AG10803 (cell line): ENCODE measurements at places on chromosomes 2 and 18.

- no peak for DNase-seq
Observed at GRCh38 chr18:26863122-26863879, 2.2 kb downstream of the AQP4 start.

GRCh38 chr18:48462510-48462909, 53.3 kb upstream of the ZBTB7C start:
- no peak for DNase-seq

DNA sequence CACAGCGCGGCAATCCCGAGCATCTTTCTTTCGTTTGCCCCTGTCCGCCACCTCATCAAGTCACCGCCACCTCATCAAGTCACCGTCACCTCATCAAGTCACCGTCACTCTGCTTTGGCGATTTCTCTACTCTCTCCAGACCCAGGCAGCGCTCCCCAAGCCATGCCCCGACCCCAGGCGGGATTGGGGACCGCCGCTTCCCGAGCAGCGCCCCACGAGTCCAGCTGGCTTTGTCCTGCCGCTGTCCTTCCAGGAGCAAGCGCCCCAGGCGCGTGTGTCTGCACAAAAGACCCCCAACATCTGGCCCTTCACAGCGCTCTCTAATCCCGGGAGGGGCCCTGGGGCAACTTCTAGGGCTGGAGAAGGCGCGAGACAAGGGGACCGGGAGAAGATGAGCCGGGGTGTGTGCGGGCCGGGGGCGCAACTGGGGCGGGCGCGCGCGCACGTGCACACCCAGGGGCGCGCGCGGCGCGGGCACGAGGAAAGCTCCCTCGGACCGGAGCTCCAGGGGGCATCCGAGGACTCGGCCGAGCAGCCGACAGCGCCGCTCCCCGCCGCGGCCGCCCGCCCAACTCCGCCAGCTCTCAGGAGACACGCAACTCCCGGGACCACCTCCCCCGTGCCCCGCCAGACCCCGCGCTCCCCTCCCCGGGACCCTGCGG, 633 bp upstream of the RNF152 start:
- peak; percentile 42 for DNase-seq

GRCh38 chr2:156476850-156477206, 40.6 kb downstream of the GPD2 start:
- peak; percentile 82 for DNase-seq

GRCh38 chr2:165837122-165837521, 43.1 kb upstream of the GALNT3 start:
- peak; percentile 26 for DNase-seq

GRCh38 chr2:227653419-227653818, 13.2 kb upstream of the SCYGR5 start:
- DNase-seq = peak; percentile 38

GRCh38 chr2:195535911-195536522, 121.0 kb upstream of the SLC39A10 start:
- DNase-seq = no peak

GRCh38 chr2:43556256-43556655, 39.6 kb downstream of the THADA start:
- DNase-seq = no peak

- no peak for DNase-seq
Observed at GRCh38 chr2:58732999-58733398, 491.9 kb upstream of the FANCL start.

- peak; percentile 44 for DNase-seq
Observed at GRCh38 chr2:40279001-40279400, 172.9 kb downstream of the SLC8A1 start.

GRCh38 chr2:27231921-27232320, 14.8 kb downstream of the CAD start:
- DNase-seq = no peak

- DNase-seq = no peak
Observed at GRCh38 chr2:231490801-231491200, 26.5 kb upstream of the NCL start.

- no peak for DNase-seq
Observed at GRCh38 chr2:7467782-7468447, 550.7 kb downstream of the RNF144A start.

DNA sequence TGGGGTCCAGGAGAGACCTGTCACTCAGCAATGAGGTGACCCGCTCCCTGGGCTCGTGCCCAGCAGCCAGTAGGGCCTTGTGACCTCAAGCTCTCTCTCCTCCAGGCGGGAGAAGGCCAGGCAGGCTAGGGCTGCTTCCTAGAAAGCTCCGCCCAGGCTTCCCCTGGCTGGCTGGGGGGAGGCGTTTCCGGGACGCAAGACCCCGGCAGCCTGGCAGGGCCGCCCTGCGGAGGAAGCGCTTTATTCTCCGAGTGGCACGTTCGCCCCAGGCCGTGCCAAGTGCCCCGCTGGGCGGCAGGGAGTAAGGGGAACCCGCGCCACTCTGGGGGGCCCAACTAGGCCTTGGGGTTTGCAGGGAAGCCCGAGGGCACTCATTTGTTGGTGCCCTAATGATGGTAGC, 21.2 kb upstream of the EPAS1 start:
- DNase-seq = no peak

- no peak for DNase-seq
Observed at GRCh38 chr18:23682472-23682871, 6.8 kb upstream of the LAMA3 start.

- DNase-seq = no peak
Observed at GRCh38 chr2:72554381-72554780, 271.5 kb downstream of the EXOC6B start.

DNA sequence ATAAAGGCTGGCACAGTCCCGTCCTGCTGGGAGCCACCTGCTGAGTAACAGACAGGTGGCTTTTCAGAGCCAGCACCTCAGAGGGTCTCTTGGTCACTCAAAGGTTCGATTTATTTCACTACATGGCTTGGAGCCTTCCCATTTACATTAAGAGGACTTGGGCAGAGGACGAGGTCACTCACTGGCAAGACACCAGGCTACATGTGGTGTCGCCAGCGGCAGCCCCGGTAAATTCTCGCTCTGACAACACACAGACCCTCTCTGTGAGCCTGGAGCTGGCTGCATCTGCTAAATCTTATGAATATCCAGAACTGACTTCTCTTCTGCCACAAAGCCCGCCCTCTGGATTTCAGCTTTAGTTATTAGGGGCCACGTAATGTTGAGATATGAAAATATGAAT, 254.7 kb downstream of the VAPA start:
- no peak for DNase-seq

- DNase-seq = no peak
Observed at GRCh38 chr18:37253394-37254235, 312.0 kb downstream of the CELF4 start.

DNA sequence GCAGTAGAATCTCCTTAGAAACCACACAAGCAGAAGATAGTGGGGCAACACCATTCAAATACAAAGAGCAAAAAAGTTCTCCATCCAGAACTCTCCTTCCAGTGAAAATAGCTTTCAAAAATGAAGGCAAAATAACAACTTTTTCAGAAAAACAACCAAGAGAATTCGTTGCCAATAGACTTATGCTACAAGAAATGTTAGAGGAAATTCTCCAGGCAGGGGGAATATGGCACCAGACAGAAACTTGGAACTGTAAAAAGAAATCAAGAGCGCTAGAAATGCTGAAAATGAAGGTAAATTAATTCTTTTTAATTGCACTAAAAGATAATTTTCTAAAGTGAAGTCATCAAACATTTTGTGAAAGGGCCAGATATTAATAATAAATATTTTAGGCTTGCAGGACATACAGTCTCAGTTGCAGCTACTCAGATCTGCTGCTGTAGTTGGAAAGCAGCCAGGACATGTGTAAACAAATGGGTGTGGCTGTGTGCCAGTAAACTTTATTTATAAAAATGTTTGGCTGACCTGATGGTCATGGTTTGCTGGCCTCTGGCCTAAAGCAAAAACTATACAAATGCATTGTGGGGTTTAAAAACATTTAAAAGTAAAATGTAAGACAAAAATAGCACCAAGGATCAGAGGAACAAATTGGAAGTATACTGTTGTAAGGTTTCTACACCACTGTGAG, 73.7 kb upstream of the TGFA start:
- DNase-seq = no peak

DNA sequence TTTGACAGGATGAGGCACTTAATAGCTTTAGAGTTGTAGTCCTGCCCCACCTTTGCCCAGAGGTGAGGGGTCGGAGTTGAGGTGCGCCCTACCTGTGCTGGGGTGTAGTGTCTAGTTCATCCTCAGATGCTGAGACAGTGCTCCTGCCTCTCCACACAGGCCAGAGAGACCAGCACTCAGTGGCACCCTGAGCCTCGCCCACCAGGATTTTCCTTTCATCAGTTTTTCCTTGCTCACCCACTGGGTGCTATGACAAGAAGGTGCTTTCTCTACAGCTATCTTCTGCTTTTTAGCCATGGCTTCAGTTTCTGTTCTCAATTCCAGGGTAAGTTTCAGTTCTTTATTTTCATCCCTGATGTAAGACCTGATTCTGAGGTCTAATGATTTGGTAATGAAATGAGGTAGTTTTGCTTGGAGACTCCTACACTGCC, 16.8 kb upstream of the TMEM131 start:
- no peak for DNase-seq

- DNase-seq = no peak
Observed at GRCh38 chr2:8059255-8059654, 622.6 kb upstream of the ID2 start.

DNA sequence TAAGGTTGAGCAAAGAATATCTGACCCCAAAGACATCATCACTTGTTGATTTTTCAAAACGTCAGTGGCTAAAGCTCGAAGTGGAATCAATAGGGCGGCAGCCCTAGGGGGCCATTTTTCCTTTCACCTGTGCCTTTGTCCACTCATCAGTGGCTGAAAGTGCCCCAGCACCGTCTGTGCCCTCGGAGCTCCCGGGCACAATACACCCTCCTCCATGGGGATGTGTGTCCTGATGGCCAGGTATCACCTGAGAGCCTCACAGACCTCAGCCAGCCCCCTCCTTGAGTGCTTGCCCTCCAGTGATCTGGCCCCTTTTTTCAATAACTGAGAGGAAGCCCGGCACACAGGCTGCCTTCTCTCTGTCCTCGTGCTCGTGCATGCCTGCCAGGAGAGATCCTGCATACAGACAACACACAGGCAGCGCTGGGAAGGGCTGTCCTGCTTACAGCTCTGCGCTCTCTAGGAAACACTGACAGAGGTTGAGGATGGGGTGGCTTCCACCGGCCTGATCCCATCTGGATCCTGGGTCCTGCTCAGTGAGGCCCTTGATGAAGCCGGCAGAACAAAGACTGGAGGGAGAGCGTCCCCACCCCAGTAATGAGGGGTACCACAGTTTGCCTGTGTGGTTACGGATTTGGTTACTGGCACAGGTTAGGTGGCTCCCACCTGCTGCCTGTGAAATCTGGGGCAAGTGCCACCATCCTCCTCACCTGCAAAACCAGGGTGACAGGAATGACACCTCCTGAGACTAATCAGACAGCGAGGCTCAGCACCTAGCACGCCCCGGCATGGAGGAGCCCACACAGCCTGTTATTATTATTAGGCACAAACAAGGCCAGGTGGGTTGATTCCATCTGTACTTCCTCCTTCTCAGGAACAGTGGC, 197.5 kb upstream of the RAB6C start:
- DNase-seq = no peak

DNA sequence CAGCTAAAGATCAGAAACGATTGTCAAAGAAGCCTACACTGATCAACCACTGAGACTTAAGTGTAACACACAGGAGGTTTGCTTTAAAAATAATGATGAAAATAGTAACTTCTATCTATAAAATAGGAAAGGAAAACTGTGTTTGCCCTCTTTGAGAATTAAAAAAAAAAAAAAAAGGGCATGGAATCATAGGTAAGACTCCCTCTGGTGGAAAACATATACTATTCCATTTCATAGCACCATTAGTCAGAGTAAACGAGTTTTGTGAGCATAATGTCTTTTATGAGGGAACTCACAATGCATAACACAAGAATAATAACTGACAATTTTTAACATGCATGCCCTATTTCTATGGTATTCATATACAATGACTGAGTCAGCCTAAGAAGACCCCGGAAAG, 36.3 kb downstream of the SLC35F5 start:
- DNase-seq = peak; percentile 20

DNA sequence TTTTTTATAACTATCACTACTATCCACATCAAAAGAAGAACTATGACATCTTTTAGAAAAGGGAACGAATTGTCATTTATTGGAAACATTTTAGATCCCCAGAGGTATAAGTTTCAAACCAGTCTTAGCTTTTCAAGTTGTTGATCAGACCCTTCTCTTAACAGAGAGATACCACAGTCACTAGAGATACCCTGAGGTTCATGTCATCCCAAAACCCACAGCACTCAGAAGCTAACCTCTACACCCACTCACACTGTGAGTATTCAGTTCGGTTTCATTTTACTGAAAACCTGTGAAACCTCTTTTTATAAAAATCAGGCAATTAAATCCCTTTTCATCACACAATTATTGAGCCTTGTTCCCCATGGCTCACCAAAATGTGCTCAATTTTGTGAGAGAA, 156.2 kb downstream of the DTNA start:
- DNase-seq = no peak

DNA sequence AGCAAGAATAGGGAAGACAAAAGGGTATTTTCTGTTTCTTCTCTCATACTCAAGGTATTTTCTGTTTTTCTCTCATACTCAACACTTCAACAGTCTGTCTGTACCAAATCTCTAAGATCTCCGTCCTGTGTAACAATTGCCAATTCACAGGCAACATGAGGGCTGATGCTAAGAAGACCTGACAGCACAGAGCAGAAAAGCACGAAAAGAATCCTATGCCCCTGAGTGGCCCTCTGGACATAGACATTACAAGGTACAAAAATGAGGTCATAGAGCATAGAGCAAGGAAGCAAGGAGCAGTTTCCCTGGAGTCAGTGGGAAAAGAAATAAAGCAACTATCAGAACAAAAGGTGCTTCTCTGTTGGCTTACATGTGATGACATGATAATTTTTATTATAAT, 1612.6 kb upstream of the CELF4 start:
- DNase-seq = no peak

DNA sequence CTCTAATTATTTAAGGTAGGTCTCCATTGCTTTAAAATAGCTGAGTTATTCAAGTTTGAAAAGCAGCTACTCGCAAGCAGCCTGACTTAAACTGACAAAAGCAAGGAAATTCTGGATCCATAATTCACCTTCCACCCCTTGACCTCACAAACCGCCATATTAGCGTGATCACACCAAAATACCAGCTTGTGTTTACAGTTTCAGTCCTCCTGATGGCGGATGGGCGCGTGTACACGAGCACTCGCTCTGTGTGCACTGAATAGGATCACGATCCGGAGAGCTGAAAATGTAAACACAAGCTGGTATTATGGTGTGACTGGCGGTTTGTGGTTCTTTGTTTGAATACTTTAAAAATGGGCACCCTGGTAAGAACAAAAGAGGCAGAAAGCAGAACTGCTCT, 42.4 kb upstream of the PSMD14 start:
- no peak for DNase-seq
